ENCODE measurements at places on chromosomes 2 and 18.

DNA sequence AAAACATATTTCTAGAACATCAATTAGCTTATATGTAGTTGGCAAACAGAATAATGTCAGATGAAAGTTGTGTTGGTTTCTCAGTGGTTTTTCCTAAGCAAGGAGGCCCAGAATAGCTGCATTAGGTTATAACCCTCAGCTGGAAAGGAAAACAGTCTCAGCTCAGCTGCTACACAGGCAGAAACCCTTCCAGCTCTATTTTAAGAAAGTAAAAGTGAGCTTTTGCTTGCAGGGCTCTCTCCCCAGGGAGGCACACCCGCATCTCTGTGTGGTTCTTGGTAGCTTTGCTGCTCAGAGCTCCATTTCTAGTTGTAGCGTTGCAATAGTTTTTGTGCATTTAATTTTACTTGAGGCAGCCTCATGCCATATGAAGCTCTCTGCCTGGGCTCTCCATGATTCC lies 54.6 kb downstream of the PIKFYVE start:
- DNase-seq: no peak

DNA sequence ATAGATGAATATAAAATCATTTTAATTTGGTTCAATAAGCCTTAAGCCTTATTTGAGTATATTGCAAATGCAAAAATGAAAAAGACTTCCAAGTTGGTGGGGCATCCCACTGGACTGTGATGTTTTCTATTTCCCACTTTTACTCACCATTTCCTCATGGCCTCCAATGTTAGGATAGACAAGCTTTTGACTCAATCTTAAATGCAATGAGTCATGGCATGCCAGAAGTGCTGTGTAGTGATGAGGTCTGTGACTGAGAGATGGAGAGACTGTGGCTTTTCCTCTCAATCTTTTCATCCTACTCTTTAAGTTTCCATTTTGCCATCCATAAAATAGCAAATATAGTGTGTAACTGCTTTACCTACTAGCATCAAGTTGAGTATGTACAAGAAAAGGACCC lies 1401.2 kb upstream of the CELF4 start:
- DNase-seq: no peak

DNA sequence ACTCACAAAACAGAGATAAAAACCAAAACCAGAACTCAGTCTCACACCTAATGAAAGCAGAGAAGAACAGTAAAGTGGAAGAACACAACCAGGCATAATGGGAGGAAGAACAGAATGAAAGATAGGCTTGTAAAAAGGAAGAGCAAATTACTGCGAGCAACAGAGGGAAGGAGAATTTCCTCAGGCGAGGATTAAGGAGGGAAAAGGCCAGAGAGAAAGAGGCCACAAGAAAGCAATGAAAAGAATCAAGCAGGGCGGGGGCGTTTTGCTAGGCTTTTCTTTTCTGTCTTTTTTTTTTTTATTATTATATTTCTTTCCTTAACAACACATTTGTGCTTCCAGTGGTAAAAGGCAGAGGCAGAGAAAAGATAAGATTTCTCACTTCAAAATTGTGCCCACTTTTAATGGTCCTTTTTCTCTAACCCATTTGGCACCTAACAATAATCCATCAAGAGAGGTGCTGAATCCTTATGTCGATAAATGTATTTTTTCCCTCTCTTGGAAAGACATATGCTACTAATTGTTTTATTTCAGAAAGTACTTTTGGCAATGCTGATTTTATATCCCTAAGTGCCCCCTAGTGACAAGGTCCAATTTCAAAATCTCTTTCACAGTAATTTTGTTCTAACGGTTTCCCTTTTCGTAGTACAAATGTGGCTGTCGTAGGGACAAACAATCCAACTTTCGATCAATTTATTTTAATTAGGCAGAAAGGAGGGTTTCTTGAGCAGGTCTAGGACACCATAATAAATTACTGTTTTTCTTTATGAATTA lies 138.7 kb upstream of the AQP4 start:
- DNase-seq: no peak

GRCh38 chr18:7684357-7684756 lies 117.2 kb downstream of the PTPRM start:
- no peak for DNase-seq

DNA sequence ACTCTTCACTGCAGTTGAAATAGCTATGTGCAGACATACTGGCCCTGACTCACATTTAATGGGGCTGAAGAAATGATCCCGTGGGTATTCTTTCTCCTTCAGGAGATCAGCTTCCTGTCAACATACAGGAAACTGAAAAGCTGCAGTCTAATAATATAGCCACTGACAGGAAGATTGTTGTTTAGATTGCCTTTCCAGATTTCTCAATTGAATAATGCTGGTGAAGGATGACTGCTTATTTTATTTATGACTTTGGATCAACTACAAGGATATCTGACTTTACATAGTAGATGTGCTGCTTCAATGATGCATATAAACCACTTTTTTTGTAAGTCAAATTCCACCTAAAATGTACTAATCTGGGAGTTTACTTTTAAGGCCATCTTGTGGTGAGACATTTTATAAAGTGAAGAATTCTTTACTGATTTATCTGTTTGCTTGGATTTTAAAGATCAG lies 93.4 kb upstream of the MAP4K3 start:
- no peak for DNase-seq
